Heart right ventricle (tissue), 16 donors: ENCODE measurements at places on chromosomes 16 and 17. TPM values are rescaled to one million over a fixed set of nuclear protein-coding genes. Genes with fewer than 3 reads are reported as not detected.
A peak's percentile ranks its signal among the peaks of the same experiment; 100 is the strongest.

CACNG4 gene
- 0.09 TPM for total RNA-seq

GRCh38 chr16:89330177-89330856 is 112.8 kb downstream of the ZNF778 start:
- H3K27ac ChIP-seq: peak overlapping the region; percentile 63
- peak overlapping the region; percentile 7 for H3K4me3 ChIP-seq
- H3K36me3 ChIP-seq: no peaks in the 10 kb centered on the region
- DNase-seq: no peak
- no peaks in the 10 kb centered on the region for H3K27me3 ChIP-seq

DNA sequence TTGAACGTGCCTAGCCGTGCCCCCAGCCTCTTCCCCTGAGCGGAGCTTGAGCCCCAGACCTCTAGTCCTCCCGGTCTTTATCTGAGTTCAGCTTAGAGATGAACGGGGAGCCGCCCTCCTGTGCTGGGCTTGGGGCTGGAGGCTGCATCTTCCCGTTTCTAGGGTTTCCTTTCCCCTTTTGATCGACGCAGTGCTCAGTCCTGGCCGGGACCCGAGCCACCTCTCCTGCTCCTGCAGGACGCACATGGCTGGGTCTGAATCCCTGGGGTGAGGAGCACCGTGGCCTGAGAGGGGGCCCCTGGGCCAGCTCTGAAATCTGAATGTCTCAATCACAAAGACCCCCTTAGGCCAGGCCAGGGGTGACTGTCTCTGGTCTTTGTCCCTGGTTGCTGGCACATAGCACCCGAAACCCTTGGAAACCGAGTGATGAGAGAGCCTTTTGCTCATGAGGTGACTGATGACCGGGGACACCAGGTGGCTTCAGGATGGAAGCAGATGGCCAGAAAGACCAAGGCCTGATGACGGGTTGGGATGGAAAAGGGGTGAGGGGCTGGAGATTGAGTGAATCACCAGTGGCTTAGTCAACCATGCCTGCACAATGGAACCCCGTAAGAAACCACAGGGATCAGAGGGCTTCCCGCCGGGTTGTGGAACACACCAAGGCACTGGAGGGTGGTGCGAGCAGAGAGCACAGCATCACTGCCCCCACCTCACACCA is 724 bp downstream of the GAA start:
- peak overlapping the region; percentile 96 for H3K27ac ChIP-seq
- H3K36me3 ChIP-seq: no peaks in the 10 kb centered on the region
- H3K27me3 ChIP-seq: no peaks in the 10 kb centered on the region

GRCh38 chr16:7980133-7980483 is 610.2 kb downstream of the TMEM114 start:
- no peak overlapping the region for H3K4me3 ChIP-seq
- H3K27ac ChIP-seq: no peak overlapping the region
- H3K4me1 ChIP-seq: no peaks in the 10 kb centered on the region
- H3K36me3 ChIP-seq: no peaks in the 10 kb centered on the region

TBC1D3C gene
- total RNA-seq: not detected

DNA sequence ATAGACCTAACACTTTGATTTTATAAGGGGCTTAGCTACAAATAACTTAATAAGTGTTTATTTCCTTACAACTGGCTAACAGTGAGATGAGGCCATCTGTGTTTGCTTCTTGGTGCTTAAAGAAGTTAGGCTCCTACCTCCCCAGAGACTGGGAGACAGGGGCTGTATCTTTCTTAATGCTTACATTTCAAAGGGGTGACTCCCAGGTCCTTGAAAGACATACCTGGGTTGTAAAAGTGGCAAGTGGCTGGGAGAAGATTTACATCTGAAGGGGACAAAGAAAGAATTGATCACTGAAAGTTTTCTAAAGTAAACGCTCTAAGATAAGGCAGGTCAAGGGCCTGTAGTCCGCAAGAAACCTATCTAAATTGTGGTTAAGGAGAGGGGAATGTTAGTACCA is 196.8 kb downstream of the CNTNAP4 start:
- no peak overlapping the region for H3K27ac ChIP-seq
- no peaks in the 10 kb centered on the region for H3K27me3 ChIP-seq
- H3K4me1 ChIP-seq: no peaks in the 10 kb centered on the region
- no peak overlapping the region for H3K4me3 ChIP-seq
- H3K36me3 ChIP-seq: no peaks in the 10 kb centered on the region

MNT gene
- 10.8 TPM for total RNA-seq

GRCh38 chr16:78648517-78648916 is 549.1 kb downstream of the WWOX start:
- H3K4me1 ChIP-seq: peaks cover 18% of the 10 kb centered on the region
- no peaks in the 10 kb centered on the region for H3K27me3 ChIP-seq
- H3K27ac ChIP-seq: peak overlapping the region; percentile 2
- H3K36me3 ChIP-seq: no peaks in the 10 kb centered on the region

- DNase-seq: no peak
- H3K4me1 ChIP-seq: peaks cover 8% of the 10 kb centered on the region
- H3K4me3 ChIP-seq: no peak overlapping the region
These were observed 15.3 kb downstream of the CDH3 start for GRCh38 chr16:68660359-68660795.

- no peaks in the 10 kb centered on the region for H3K36me3 ChIP-seq
- no peak overlapping the region for H3K27ac ChIP-seq
- DNase-seq: peak; percentile 42
- no peak overlapping the region for H3K4me3 ChIP-seq
- no peaks in the 10 kb centered on the region for H3K27me3 ChIP-seq
- H3K4me1 ChIP-seq: peaks cover 43% of the 10 kb centered on the region
These were observed 5.4 kb upstream of the G6PC1 start for GRCh38 chr17:42895185-42895555.

GRCh38 chr17:75773808-75774470 is 8.9 kb upstream of the GALK1 start:
- DNase-seq: no peak
- no peak overlapping the region for H3K4me3 ChIP-seq
- peaks cover 12% of the 10 kb centered on the region for H3K36me3 ChIP-seq
- no peak overlapping the region for H3K27ac ChIP-seq
- H3K4me1 ChIP-seq: peaks cover 34% of the 10 kb centered on the region

GRCh38 chr17:70230850-70231640 is 61.7 kb downstream of the KCNJ2 start:
- no peak for DNase-seq
- H3K4me3 ChIP-seq: no peak overlapping the region
- no peak overlapping the region for H3K27ac ChIP-seq
- no peaks in the 10 kb centered on the region for H3K36me3 ChIP-seq

GRCh38 chr17:41101586-41102259 is at the start of gene KRTAP4-16:
TSS of gene KRTAP4-16 (minus strand) at chr17:41102209. CDS start at chr17:41102209, 0 bp downstream.
- no peaks in the 10 kb centered on the region for H3K4me1 ChIP-seq
- no peak within 1 kb of the TSS for H3K4me3 ChIP-seq
- DNase-seq: no peak
- no peak within 1 kb of the TSS for H3K27ac ChIP-seq

DNA sequence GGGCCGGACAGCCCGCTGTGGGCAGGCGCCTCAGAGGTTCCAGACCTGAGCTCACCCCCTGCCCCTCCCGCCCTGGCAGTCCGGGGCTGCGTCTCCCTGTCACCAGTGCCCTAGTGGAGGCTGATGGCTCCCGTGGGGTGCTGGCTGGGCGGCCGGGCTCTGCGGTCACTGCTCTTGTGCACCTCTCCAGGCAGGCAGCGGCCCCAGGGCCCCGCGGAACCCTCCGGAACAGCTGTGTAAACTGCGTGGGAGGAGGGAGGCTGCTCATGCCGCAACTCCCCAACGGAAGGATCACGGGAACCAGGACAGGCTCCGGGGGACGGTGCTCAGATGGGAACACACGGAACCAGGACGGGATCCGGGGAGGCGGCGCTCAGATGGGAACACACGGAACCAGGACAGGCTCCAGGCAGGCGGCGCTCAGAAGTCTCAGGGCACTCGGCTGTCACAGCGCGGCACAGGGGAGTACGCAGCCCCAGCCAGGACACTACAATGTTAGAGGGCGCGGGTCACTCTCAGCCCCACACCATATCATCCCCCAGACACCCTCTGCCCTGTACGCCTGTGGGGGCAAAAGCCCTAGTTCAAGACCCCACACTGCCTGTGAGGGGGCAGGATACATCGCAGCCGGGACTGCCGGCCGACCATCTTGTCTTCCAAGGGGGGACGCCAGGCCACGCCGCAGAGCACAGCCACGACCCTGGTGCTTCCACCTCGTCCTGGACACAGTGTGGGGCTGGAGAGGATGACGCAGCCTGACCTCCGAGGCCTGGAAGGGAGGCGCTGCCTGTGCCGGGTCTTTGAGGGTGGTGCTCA is 74.0 kb upstream of the GNG13 start:
- H3K4me1 ChIP-seq: no peaks in the 10 kb centered on the region
- H3K36me3 ChIP-seq: no peaks in the 10 kb centered on the region
- no peak for DNase-seq
- H3K4me3 ChIP-seq: no peak overlapping the region

DNA sequence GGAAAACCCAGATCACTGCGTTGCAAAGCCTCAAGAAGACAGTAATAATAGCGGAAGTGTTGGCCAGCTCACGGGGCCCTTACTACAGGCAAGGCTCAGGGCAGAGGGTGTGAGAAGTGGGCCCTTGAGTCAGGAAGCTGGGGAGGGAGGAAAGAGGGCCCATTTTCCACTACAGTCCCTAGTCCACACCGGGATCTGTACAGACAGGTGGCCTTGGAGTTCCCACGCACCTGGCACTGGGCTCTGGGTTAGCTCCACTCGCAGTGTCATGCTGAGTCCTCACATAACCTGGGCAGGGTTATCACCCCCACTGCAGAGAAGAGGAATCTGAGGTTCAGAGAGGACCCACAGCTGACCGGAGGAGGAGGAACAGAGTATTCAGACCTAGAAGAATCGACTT is 16.8 kb upstream of the MTSS2 start:
- no peak for DNase-seq
- H3K4me1 ChIP-seq: peaks cover 49% of the 10 kb centered on the region
- H3K4me3 ChIP-seq: no peak overlapping the region
- no peaks in the 10 kb centered on the region for H3K36me3 ChIP-seq

CCL16 gene
- total RNA-seq: not detected

DNA sequence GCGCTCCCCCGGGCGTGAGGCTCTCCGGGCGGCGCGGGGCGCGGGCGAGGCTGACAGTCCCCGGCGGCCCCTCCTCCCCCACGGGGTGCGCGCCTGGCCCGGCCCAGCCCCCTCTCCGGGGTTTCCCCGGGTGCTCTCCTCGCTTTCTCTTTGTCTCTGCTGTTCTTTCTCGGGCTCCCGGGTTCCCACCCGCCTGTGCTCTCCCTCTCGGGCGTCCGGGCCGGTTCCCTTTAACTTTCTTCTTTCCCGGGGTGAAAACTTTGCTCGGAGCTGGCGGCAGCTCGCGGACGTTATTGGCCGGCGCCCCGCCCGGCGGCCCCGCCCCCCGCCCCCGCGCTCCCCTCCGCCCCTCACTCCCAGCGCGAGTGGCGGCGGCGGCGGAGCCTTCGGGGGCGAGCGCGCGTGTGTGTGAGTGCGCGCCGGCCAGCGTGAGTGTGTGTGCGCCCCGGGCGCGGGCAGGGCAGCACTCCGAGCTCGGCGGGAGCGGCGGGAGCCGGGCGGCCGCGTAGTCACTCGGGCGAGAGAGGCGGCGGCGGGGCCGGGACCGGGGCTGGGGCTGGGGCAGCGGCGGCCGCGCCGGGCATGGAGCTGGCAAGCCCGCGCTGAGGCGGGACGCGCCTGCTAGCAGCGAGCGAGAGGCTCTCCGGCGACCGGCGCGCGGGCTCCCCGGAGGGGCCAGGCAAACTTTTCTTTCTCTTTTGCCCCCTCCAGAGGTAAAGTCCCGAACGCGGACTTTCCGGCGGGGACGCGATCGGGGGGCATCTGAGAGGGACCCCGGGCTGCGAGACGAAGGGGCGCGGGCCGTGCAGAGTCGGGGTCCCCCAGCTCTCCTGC is at the start of gene NTN1:
NTN1 (plus strand) TSS at position 353 of the 834 bp plus-strand sequence. CDS start 864 bp downstream, outside the sequence.
- peaks cover 38% of the 10 kb centered on the region for H3K4me1 ChIP-seq
- H3K36me3 ChIP-seq: no peaks in the 10 kb centered on the region
- DNase-seq: peak; percentile 43
- peak within 1 kb of the TSS; percentile 82 for H3K4me3 ChIP-seq

DNA sequence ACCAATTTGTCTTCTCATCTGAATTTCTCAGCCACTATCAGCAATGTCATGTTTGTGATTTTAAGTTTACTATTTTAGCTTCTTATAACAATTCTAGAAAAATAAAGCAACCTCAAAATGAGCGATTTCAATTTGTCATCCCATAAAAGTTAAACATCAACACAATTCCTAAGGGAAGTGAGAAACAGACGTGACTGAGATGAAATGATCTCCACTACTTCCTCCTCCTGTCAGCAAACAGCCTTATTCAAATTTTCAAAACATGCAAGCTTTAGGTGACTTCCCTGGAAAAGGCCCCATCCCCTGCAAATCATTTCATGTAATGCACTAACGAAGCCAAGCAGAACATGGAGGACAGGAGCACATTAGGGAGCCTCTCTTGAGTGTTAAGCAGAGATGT is 64.9 kb downstream of the ZNF652 start:
- H3K4me3 ChIP-seq: no peak overlapping the region
- peaks cover 51% of the 10 kb centered on the region for H3K36me3 ChIP-seq
- no peak overlapping the region for H3K27ac ChIP-seq

DNA sequence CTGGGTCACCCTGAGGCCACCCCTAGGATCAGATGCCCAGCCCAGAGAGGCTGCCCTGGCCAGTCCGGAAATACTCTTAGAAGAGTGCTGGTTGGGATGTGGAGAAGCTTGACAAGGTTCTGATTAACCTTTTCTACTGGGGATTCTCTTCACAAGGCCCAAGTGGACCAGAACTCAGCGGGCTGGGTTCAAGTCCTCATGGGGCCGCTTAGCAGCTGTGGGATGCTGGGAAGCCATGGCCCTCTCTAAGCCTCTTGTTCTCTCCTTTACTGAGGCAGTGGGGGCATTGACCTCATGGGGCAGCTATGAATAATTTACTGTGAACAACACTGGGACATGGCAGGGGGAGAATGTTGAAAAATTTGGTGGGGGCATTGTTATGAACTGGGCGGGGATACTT is 92.8 kb downstream of the CYLD start:
- no peak for DNase-seq
- H3K27ac ChIP-seq: no peak overlapping the region
- no peaks in the 10 kb centered on the region for H3K4me1 ChIP-seq
- no peaks in the 10 kb centered on the region for H3K36me3 ChIP-seq

SLC5A10 gene
- total RNA-seq: 0.12 TPM

DNA sequence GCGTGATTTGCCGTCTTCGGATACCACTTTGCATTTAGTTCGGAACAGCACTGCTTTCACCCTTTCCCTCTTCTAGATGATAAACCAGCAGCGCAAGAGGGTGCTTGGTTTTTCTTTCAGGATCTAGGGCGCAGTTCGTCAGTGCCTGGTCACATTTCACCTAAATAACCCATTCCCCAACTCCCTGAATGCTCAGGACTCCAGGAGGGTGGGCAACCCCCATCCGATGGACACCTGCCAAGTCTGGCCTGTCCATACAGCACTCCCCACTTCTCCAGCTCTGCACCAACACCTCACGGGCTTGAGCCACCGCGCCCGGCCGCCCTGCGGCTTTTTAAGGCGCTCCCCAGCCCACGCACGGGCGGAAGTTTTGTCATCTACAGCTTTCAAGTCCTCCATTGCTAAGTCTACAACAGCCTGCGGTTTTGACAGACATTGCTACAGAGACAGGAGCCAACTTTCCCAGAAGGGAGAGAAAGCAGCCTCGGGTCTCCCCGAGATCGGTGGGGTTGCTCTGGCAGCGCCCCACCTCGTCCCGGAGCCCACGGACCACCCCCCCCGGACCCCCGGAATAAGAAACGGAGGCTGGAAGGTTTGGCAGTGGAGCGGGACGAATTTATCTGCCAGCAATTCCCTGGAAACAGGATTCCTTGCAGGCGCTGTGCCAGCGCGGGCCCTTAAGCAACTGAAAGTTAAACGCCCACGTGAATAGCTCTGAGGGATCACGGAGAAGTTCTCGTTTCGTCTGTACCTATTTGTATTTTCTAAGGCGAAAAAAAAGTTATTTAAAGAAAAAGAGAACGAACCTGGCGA is 38.6 kb upstream of the SLFN13 start:
- H3K4me1 ChIP-seq: peaks cover 12% of the 10 kb centered on the region
- DNase-seq: peak; percentile 52
- peak overlapping the region; percentile 80 for H3K27ac ChIP-seq
- H3K27me3 ChIP-seq: peaks cover 55% of the 10 kb centered on the region
